ENCODE measurements at places on chromosomes 3 and 15. TPM values are rescaled to one million over a fixed set of nuclear protein-coding genes. Genes with fewer than 3 reads are reported as not detected.

WDR49 gene
- total RNA-seq, result 1.0 TPM

LDHAL6B gene
- total RNA-seq, result not detected

CSPG4 gene
- total RNA-seq, result 30.7 TPM

SSUH2 gene
- 0.44 TPM for total RNA-seq

PLA2G4F gene
- total RNA-seq, result 51.2 TPM

Data from kidney (tissue), 22 donors.